ENCODE measurements at places on chromosomes 5 and 9.

GRCh38 chr9:124964056-124964455, 23.2 kb upstream of the GOLGA1 start:
- DNase-seq, result no peak

DNA sequence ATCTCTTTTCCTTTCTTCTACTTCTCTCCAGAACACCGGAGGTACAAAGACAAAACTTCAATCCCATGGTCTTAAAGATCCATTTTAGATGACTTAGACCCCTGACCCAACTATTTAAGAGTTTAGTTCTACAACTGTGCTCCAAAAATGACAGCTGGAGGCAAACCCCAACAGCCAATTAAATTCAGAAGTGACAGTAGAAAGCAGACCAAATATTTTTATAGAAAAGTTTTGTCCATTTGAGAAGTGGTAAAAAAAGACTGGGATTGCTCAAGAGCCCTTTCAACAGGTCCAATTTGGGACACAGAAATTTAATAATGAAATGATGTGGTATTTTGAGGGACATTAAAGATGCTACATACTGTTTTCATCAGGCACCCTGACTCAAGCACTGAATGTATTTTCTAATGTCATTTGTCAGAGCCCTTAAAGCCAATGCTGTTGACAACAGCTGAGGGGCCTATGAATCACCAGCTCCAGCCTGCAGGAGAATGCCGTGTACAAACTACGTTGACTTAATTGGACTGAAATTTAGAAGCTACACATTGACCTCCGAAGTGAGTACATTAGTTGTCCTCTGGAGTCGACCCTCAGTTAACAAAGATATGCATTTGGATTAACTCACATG, 147.5 kb upstream of the PIK3R1 start:
- no peak for DNase-seq

DNA sequence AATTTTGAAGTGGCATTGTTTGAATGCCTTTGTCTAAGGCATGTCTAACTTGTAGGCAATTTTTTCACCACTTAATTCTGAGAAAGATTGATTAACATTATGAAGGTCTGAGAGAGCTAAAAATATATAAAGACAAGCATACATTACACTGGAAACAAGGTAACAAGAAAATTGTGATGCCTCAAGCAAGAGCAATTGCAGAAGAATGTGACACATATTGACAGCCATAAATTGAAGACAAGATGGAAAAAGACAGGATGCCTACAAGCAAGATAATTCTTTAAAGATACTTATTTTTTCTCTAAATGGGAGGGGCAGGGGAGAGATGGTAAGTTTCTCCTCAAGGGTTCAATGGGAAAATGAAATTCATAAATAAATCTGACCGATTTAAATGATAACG, 103.1 kb upstream of the CYLC2 start:
- DNase-seq, result no peak

- DNase-seq, result no peak
Measured at GRCh38 chr9:128365525-128365924, 5.6 kb upstream of the URM1 start.

GRCh38 chr5:110896901-110897300, 158.1 kb downstream of the SLC25A46 start:
- DNase-seq, result no peak

GRCh38 chr5:19745247-19745646, 242.8 kb downstream of the CDH18 start:
- DNase-seq, result no peak

- no peak for DNase-seq
Measured at GRCh38 chr5:132180134-132180745, 47.4 kb downstream of the P4HA2 start.

- no peak for DNase-seq
Measured at GRCh38 chr5:32953694-32954093, 242.6 kb downstream of the NPR3 start.

DNA sequence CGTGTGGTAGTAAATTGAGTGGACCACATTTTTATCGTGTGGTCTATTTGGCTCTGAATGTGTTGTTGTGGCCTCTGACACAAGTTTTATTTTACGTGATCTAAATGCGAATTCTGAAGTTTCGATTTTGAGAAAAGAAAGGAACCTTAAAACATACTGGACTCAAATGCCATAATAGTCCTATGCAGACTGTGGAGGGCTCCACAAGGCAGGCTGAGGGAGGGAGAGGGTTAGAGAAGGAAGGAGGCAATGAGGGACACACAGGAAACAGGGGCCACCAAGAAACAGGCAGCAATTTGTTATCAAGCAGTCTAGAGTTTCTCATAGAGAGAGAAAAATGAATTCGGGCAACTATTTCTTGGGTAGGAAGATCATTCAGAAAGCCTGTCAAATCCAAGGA, 110.4 kb upstream of the SEMA6A start:
- no peak for DNase-seq

DNA sequence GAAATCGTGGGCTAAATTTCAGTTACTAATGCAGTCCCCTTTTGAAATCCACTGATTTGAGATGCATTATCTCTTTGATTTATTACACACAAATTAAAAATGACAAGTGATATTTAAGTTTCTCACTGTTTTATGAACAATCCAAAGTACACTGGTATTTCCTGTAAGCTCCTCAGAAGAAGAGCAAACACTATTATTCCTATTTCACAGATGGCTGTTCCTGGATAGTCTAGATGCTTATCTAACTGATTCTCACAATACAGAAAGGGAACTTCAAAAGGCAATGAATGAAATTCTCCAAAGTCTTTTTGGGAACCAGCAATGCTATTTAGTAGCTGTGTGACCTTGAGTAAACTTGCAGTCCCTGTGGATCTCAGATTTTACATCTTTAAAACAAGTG, 404.7 kb upstream of the DAB2 start:
- DNase-seq, result no peak

DNA sequence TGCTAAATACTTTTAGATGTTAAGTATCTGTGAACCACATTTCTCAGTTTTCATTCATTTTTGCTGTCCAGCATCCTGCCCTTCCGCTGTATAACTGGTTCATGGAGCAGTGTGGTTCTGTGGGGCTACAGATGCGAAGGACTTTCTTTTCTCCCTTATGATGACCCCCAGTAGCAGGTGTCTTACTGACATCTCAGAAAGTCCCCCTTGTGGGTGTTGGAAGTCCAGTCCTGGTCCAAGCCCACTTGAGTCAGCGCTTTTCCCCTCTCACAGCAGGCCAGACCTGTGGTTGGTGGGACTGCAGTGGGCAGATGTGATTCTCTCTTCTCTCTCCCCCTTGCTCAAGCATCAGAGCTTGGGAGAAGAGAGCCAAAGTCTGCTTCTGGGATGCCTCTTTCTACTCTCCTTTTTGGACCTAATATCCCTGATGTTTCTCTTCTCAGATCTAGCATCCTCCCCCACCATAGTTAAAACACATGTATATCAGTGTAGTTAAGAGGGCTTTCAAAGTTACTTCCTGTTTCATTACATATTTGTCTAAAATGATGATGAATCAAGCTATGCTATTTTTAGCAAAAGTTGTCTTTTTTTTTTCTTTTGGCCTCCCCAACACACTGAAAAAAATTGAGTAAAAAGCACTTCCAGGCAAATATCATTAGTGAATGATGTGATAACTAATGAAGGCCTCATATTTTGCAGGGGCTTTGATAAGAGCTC, 119.5 kb upstream of the ZNF618 start:
- no peak for DNase-seq

Measured in activated naive CD4-positive, alpha-beta T cell (primary cell).